ENCODE measurements at places on chromosomes 4 and X. TPM values are rescaled to one million over a fixed set of nuclear protein-coding genes. Genes with fewer than 3 reads are reported as not detected.

DNA sequence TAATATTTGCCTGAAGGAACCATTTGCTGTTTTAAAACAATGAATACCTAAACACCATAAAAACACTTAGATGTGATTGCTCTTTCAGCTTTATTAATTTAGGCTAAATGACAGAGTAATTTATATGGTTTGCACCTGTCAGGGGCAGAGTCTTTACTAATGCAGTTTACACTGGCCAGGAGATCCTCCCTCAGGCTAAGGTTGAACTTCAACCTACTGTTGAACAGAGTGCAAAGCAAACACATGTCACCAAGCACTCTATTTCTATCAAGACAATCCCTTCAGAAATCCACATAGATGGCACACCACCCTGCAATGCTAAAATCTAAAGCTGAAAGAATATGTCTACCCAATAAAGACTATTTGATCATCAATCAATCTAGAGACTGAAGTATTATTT, 147.3 kb downstream of the KLHL13 start:
- no peak for DNase-seq

- no peak for DNase-seq
These were observed 99.2 kb upstream of the ARSJ start for GRCh38 chr4:114078636-114079035.

GRCh38 chr4:38804654-38805295, at the start of gene TLR1:
TLR1 (minus strand) TSS chr4:38804791; CDS start chr4:38798831, 5,960 bp downstream.
- no peak for DNase-seq

GRCh38 chr4:212438-213188, 88.3 kb downstream of the ZNF718 start:
- DNase-seq: peak; percentile 65

DNA sequence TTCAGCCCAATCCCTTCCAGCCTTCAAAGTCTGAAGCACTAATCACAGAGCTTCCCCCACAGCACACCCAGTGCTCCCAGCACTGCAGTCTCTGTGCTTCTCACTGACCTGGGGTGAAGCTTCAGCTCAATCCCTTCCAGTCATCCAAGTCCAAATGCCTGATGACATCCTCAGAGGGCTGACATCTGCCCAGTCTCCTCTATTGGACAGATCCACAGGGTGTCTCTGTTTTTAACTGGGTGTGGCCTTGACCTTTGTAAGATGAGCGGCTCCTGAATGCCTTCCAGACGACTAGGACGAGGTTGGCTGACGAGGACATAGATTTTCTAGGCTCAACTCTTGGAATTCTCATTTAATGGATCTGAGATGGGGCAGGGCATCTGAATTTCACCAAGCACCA, 7.6 kb upstream of the SLC2A9 start:
- no peak for DNase-seq

GRCh38 chrX:136839196-136839595, 41.3 kb downstream of the RBMX start:
- DNase-seq: no peak

GRCh38 chrX:44514272-44514671, 28.4 kb downstream of the FUNDC1 start:
- DNase-seq: no peak

DNA sequence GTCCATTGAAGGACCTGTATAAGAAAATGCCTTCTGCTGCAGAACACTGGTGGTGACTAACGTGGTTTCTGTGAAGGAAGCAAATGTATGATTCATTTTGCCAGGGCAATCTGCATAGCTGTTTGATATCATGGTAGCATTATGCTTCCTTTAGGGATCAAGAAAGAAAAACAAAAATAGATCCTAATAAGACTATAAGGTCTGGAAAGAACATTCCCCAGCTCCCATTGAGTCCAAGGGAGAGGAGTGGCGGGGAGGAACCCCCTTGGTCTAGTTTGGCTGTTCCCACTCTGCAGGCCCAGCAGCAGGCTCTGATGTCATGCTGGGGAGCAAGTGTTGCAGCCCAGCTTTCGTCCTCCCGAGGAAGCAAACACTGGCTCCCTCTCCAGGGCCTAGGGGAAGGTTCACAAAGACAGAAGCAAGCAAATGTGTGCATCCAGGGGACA, 154.5 kb upstream of the GALNT7 start:
- DNase-seq: no peak

- DNase-seq: peak; percentile 6
These were observed 47.9 kb upstream of the RGN start for GRCh38 chrX:47030339-47030738.

- no peak for DNase-seq
These were observed 77.6 kb downstream of the FAAH2 start for GRCh38 chrX:57364145-57364544.

DNA sequence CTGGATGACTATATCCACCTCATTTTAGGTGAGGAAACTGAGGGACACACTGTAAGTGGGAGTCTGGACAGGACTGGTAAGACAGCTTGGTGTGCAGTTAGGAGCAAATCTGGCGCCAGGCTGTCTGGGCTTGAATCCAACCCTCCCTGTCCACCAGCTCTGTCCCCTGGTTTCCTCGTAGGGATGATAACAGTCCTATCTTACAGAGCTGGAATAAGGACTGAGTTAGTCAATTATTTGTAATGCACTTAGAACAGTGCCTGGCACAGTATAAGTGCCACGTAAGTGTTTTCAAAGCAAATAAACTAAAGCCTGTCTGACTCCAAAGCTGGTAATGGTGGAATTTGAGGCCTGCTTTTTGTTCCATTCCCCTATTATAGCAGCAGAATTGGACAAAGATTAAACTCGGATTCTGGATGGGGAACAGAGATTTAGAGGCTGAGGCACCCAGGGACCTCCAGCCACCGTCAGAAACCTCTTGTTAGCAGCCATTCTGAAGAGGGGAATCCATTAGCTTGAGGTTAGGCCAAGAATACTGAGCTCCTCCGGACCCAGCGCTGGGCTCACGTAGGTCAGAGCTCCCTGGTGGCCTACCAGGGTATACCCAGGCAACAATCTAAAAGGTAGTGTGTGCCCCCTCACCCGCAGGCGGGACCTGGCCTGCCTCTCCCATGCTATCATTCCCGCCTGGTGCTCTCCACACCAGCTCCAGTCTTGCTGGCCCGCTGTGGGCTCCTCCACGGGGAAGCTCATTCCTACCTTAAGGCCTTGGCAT, 102.1 kb downstream of the UCHL1 start:
- DNase-seq: no peak

- DNase-seq: no peak
These were observed 1061.9 kb downstream of the ARAP2 start for GRCh38 chr4:35182451-35182850.

DNA sequence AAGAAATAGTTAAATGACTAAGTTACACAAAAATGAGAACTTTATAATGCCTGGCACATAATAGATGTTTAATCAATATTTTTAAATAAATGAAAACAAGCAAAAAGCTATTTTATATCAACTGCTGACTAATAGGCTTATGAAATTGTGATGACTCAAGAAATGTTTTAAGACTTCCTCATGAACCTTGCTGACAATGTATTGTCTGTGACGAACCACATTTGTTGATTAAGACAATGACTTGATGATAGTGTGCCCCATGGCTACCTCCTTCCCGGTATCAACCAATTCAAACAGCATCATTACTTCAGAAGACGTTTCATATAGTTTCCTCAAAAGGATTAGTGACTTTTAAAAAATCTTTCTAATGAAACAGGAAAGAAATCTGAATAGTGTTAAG, 7.9 kb downstream of the CXCL6 start:
- no peak for DNase-seq

DNA sequence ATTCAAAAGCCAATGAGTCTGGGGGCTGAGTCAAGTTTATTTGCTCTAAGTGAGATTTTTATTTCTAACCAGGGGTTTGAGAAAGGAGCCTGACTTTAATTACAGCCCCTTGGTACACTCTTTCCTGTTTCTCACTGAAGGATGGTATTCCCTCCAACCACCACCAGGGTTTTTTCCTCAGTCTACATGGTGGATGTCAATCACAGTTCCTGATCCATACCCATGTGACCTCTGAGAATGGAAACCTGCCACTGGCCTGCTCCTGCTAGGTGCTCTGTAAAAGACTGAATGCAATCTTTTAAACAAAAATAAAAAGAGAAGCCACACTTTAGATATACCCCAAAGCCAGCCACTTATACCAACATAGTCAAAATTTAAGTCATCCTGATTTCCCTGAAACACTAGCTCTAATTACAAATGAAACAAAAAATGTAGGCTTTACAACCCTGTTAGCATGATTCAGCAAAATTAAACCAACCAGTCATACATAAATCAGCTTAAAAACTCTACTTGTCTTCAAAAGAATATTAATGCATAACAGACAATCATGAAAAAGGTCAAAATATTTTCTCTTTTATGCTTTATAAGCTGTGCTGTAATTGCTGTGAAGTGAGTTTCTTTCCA, 112.1 kb upstream of the NWD2 start:
- no peak for DNase-seq

DNA sequence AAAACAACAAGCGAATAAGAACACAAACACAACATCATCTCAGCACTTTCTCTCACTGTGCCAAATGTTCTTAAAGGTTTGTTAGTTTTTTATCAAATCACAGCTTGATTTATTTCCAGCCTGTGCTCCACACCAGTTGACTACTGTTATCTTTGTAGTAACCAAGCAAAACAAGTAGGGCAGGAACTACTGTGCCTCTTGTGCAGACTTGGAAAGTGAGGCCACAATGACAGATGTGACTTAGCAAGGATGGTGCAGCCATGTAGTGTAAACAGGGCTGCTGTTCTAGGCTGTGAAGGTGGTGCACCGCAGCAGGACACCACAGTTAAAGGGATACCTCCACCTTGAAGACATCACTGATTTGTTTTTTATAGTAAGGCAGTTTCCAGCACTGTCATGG, 170.0 kb downstream of the IL1RAPL1 start:
- no peak for DNase-seq

GRCh38 chr4:169115897-169116254, 105.8 kb upstream of the CBR4 start:
- no peak for DNase-seq

GRCh38 chr4:1511441-1512041, 105.3 kb upstream of the NKX1-1 start:
- no peak for DNase-seq

DNA sequence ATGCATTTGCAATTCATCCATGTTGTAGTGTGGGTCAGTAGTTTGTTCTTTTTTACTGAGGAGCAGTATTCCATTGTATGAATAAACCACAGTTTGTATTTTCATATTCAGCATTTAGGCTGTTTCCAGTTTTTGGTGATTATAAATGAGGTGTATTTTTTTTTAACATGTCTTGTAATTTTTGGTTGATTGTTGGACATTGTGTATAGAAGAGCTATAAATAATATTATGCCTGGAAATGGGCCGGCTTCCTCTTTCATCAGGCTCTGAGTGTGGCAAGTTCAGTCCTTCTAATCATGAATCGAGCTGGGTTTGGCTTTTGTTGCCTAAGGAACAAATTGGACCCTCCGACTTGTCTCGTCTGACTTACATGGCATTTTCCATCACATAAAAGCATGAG, 115.7 kb downstream of the PSAPL1 start:
- DNase-seq: no peak

DNA sequence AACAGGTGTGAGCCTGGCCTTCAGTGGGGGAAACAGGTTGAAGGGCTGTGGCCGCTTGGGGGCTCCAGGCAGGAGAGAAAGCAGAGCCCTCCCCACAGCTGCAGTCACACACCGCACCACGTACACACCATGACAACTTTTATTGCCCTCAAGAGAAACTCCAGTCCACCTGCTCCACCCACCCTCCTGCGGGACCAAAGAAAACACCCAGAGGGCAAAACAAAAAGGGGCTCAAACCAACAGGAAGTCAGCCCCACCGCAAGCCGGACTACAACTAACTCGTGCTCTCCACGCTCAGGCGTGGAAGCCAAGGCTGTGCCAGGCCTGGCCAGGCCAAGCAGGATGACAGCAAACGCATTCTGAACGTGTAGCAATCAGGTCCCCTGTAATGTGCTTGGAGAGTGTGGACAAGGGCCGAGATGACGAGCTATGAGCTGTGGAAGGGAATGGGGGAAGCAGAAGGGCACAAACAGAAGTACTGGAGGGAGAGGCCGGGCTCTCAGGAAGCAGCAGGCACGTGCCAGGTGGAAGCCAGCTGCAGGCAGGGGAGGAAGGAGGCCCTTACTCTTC, 12.7 kb downstream of the SLC6A8 start:
- DNase-seq: no peak

DNA sequence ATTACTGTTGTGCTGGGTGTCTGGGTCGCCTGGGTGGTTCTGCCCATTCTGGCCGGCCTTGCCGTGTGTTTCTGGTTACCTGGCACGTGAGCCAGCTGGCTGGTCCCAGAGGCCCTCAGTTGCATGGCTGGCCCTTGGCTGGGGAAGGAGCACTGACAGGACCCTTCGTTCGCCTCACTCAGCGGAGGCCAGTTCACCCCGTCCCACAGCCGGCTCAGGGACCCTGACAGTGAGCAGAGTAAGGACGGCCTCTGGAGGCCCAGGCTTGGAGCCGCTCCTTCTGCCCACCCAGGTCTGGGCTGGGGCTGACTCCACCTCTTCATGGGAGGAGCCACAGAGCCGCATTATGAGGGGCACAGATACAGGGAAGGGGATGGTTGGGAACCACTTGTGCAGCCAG, 20.3 kb upstream of the HGFAC start:
- DNase-seq: no peak

DNA sequence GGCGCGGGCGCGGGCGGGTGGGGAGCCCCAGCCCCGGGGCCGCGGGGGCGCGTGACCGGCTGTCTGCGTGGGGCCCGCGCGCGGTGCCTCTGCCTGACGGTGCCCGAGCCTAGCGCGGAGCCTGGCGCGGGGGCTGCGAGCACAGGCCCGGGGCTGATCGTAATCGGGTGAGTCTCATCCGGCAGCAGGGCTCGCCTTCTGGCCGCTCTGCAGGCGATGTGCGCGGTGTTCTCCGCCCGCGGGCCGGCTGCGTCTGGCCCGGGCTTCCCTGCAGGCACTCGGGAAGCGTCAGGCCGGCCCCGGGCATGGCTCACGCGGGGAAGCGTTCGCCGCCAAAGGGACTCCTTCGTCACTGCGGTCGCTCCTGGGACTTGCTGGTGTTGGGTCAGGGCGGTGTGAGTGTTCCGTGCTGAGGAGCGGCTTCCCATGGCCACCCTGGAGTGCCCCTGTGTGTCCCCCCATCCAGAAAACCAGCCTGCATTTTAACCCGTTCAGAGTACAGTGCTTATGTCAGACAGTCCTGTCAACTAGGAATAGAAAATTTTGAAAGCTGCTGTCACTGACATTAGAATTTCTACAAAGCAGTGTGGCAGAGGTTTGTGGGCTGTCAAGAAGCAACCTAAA, 40.6 kb downstream of the FAM149A start:
- peak; percentile 40 for DNase-seq

The CT45A1 gene
- polyA plus RNA-seq: not detected

The NAA10 gene
- polyA plus RNA-seq: 80.7 TPM

The GPM6B gene
- polyA plus RNA-seq: 23.6 TPM

The TLL1 gene
- polyA plus RNA-seq: 2.2 TPM

The TMEM31 gene
- 1.4 TPM for polyA plus RNA-seq

The HMX1 gene
- polyA plus RNA-seq: not detected

The SSX3 gene
- not detected for polyA plus RNA-seq

The MGAT4D gene
- not detected for polyA plus RNA-seq

The BEX2 gene
- 89.6 TPM for polyA plus RNA-seq

The NWD2 gene
- polyA plus RNA-seq: 0.11 TPM

The VCX3A gene
- polyA plus RNA-seq: not detected

The DNAAF6 gene
- not detected for polyA plus RNA-seq

All from left renal cortex interstitium (tissue), 4 donors.